ENCODE measurements at places on chromosomes 2 and 18. TPM values are rescaled to one million over a fixed set of nuclear protein-coding genes. Genes with fewer than 3 reads are reported as not detected.

DNA sequence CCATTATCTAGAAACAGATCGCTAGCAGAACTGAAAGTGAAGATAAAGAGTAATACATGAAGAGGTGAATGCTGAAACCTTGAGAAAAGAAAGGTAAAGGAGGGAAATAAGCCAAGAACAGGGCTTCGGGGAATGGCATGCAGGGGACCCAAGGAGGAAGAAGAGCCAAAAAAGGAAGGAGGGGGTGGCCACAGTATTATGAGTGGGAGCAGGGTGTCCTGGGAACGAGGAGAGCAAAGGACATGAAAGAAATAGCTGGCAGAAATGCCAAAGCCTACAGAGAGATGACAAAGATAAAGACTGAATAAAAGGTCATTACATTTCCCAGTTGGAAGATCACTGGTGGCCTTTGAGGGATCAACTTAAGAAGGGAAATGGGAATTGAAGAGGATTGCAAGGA, 82.9 kb downstream of the ACTR3 start:
- DNase-seq = no peak

DNA sequence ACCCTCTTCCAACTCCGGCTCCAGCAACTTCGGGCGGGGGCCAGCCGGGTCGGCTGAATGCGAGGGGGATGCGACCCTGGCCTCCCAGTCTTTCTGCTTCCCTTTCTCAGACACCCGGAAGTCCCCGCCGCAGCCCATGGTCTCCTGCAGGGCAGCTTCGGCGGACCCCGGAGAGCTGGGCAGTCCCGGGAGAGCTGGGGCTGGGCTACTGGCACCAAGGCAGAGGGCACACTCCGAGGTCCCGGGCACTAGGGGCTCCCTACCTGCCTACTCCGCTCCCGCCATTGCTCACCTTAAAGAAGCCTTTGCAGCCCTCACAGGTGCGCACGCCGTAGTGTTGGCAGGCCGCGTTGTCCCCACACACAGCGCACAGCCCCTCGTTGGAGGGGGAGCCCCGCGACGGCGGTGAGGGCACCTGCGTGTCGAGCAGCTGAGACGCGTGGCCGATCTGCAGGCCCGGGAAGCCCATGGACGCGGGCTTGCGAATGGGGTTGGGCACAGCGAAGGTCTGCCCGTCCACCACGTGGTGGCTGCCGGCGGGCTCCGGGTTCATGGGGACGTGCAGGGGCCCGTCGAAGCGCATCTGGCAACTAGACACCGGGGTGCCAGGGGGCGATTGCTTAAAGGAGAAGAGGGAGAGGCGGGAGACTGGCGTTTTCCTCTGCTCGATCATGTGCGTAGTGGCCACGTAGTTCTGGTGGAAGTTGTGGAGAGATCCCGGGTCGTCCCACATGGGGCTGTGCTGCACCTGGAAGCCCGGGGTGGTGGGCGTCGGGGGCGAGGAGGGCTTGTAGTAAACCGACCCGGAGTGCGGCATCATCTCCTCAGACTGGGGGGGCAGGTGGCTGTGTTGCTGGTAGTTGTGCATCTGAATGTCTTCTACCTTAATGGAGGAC, 3.2 kb downstream of the NR4A2 start:
- no peak for DNase-seq

DNA sequence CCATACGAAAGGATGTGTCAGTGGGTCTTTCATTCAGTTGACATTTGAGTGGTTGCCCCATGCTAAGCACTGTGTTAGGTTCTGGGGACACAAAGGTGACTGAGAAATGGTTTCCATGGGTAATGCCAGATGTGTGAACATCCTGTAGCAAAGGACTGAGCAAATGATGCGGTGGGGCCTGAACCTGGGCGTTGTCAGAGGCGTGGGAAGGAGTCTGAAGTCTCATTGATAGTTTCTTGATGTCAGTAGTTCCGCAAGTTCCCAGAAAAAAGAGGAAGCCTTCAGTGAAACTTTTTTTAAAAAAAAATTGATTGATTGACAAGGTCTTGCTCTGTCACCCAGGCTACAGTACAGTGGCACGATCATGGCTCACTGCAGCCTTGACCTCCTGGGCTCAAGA, 56.9 kb downstream of the LIMS1 start:
- no peak for DNase-seq

Gene STK11IP
- polyA plus RNA-seq = 12.3 TPM

Gene SERPINB13
- polyA plus RNA-seq = not detected

- DNase-seq = peak; percentile 35
Observed at GRCh38 chr2:151083856-151084795, 177.5 kb downstream of the RBM43 start.

GRCh38 chr2:167187049-167187727, 298.9 kb downstream of the XIRP2 start:
- peak; percentile 8 for DNase-seq

- peak; percentile 72 for DNase-seq
Observed at GRCh38 chr2:165401285-165401852, 68.1 kb upstream of the CSRNP3 start.

Gene ADAM23
- polyA plus RNA-seq = 18.3 TPM

GRCh38 chr18:58538604-58539386, 90.1 kb downstream of the ALPK2 start:
- DNase-seq = no peak

- peak; percentile 66 for DNase-seq
Observed at GRCh38 chr2:149329489-149330126, 779 bp upstream of the LYPD6 start.

- peak; percentile 59 for DNase-seq
Observed at GRCh38 chr2:237600205-237600846, 9.8 kb upstream of the RAB17 start.

Gene PDE6D
- polyA plus RNA-seq = 18.6 TPM

Gene ITGA6
- not detected for polyA plus RNA-seq

DNA sequence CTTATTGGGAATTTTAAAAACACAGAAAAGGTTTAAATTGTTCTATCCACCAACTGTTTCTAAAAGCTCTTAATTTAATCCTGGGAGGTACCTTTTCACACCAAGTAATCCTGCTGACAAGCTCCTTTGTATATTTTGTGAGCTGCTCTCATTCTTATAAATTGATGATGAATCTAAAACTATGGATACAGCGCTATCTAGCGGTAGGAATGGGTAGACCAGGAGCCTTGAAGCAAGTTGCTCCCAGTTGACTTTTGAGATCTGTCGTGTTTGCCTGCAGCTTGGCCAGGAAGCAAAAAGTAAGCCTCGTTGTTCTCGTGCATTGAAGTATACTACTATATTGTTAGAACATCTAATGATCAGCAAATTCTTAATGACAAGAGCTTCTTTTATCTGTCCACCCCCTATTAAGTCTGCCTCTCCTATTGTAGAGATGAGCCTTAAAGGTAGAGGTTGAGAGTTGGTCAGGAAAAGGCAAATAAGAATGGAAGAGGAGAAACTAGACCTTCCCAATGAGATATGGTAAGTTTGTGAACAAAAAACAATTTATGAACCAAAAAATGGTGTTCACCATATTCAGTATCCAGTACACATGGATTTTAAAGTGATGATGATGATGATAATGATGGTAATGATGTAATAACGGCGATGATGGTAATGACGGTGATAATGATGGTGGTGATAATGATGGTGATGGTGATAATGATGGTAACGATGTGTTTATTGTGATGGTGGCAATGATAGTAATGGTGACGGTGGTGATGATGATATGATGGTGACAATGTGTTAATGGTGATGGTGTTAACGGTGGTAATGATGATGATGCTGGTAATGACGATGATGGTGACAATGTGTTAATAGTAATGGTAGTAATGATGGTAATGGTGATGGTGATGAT, 212.1 kb upstream of the NCKAP5 start:
- peak; percentile 82 for DNase-seq

DNA sequence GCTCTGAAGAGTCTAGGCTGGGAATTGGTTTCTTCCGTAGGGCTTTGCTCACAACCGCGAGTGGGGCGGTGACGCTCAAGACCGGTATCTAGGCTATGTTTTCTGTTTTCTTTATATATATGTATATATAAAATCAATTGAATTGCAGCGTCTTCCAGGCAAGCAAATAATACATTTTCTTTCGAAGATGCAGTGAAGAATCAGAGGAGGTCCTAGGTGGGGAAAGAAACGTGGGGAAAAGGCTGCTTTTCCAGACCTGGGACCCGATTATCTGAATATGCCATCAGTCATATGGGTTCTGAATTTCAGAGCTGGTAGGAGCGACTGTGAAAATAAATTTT, 714 bp upstream of the SCN9A start:
- DNase-seq = no peak

Gene CCDC150
- 7.6 TPM for polyA plus RNA-seq

DNA sequence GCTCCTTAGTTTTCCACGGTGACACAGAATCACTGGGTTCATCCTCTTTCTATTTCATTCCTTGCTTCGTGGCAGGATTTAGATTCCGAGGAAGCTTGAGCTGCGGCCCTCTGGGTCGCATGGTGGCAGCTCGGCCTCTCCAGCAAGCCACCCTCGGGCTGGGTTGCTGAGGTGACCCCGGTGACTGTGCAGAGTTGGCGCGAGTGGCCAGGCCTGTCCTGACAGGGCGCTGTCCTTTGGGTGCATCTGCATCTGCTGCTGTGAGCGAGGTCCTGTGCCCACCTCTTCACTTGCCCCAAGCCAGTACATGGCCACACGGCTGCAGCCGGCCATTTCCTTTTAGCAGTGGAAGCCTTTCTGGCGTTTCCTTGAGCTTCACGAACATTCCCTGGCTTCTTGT, 21.8 kb downstream of the PRELID3A start:
- no peak for DNase-seq

DNA sequence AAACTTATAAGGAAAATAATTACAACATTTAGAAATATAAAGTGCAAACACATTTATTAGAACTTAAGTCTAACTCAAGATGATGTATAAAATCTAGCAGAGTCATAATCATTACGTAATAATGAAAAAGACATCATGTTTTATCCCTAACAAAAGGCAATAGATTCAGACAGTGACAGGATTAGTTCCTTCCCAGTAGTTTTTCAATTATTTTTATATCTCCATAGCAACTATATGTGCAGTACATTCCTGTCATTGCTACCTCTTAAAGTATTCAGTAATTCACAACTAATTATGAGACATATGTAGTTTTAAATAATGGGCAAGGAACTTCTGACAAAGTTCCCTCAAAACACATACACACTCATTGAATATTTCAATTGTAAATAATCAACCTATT, 687.9 kb downstream of the CCDC85A start:
- no peak for DNase-seq

DNA sequence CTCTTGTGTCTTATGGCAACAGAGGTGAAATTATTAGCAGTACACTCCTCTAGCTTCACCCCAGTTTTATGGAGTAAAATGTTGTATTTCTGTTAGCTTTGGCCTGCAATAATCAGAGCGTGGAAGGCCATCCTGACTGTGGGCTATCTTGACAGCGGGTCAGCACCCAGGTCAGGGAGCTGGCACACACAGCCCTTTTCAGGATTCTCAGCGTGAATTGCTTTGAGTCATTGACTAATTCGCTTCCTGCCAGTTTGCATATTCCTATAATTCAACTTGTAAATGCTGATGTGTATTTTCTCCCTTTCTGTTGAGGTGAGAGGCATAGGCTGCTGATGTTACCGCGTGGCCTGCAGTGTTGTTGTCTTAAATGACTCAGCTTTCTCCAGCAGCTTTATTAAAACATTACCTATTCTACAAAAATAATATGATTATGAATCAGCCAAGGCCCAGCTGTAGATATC, 109.6 kb upstream of the EML6 start:
- DNase-seq = no peak

DNA sequence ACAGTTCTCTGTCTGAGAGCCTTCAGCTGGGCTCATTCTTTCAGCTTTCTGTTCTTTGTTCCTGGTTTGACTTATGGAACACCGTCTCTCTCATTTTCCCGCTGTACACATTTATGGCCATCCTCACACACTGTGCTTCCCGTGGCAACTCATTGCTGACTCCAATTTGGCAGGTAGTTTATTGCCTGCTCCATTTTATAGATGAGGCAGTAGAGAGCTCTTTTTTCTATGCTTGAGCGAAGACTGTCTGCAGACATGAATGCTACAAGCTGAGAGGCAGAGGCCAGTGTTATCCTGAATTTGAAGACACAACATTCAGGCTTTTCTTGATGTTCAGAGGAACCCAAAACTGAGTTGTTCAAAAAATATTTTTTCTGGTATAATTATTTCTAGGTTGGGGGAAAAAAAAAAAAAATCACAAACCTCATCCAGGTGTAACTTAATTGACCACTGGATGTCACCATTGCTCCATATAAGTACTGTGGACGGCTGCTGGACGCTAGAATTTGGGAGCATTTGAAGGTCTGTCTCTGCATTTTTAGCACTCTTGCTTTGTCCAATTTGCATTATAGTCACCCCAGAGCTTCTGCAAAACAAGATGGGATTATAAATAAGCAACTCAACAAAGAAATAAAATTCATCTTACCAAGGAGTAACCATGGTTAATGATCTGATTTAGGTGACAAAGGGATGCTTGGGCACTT, 83.5 kb downstream of the HRH4 start:
- peak; percentile 55 for DNase-seq

Gene CFC1
- polyA plus RNA-seq = not detected

Gene SERPINB10
- 5.2 TPM for polyA plus RNA-seq

- DNase-seq = peak; percentile 20
Observed at GRCh38 chr2:119011162-119011909, 69.3 kb downstream of the MARCO start.

DNA sequence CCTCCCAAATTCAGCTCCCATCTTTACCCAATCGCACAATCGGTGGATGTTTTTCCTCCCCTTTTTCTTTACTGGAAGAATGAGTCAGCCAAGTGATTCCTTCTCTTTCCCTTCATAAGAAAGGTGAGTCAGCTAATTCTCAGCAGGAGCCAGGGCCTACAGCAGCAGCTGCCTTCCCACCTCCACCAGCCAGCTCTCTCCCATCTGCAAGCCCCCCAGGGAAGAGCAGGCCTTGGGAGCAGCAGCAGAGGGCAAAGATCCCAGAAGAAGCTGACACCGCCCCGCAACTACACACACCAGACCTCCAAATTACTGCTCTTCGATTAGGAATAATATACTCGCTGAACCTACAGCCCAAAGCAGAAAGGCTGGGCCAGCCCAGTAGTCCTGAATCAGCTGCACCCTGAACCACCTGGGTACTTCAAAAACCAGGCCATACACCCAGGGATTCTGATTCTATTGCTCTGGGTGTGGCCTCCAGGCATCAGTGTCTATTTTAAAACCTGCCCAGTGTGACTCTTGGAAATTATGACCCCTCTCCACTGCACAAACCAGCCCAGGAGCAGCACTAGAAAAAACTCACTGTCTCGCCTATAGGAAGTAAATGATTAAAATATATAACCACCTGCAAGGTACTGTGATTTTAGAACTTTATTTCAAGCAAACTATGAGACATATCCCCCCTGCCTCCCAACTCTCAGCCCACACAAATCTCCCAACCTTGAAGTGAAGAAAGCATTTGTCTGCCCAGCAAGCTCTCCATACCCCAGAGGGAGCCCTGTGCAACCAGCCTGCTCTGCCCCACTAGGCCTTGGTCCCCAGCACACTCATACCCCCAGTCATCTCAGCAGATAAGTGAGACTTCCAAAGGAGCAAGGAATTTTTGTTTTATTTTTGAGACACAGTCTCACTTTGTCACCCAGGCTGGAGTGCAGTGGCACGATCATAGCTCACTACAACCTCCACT, 7.3 kb downstream of the SFXN5 start:
- DNase-seq = no peak

All from muscle of arm (tissue), 14 donors.